ENCODE measurements at places on chromosomes 1 and 21.

GRCh38 chr1:20124456-20125057 lies 5.2 kb upstream of the PLA2G2D start:
- DNase-seq: no peak

DNA sequence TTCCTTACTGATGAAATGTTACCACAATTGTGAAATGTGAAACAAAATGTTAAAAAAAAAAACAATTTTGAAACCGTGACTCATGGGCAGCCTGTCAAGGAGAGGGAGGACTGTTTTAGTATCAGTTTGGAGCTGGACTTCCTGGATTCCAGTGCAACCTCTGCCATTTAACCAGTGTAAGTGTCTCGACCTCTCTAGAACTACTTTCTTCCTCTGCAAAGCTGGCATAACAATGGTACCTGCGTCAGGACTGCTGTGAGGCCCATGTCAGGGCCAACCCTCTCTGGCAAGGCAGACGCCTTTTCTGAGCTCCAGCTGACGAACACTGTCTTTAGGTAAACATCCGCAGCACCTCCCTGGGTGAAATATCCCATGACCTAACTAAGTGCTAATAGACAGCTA lies 20.9 kb downstream of the URB1 start:
- no peak for DNase-seq

- DNase-seq: no peak
Observed at GRCh38 chr1:18528616-18529015, 47.9 kb downstream of the KLHDC7A start.

DNA sequence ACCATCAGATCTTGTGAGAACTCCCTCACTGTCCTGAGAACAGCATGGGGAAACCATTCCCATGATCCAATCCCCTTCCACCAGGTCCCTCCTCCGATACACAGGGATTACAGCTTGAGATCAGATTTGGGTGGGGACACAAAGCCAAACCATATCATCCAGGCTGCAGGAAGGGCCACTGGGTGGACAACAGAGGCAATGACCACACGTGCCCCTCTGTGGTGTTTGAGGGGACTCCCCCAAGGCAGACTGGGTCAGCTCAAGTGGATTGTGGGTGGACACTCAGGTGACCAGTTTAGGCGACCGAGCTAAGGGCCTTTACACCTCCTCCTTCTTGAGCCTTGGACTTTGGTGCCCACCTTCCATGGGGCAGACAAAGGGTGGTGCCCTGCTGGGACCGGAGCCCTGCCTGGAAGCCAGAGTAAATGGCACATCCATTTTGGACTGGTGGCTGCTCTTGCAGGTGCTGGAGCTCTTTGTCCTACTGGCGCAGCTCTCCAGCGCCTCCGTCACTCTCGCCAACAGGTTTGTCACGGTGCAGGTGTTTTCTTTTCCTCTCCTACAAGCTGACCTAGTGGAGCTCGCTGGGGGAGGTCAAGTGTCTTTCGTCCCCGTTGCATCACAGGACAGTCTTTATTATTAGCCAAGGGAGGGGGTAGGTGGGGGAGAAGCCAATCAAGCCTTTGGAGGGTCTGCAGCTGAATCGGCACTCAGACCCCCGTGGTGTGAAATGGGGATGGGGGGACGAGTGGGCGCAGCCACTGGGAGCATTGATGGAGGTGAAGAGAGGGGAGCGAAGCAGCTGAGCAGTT lies 37.6 kb downstream of the CRYAA start:
- DNase-seq: no peak

GRCh38 chr1:165883056-165883455 lies 55.6 kb downstream of the UCK2 start:
- DNase-seq: no peak

DNA sequence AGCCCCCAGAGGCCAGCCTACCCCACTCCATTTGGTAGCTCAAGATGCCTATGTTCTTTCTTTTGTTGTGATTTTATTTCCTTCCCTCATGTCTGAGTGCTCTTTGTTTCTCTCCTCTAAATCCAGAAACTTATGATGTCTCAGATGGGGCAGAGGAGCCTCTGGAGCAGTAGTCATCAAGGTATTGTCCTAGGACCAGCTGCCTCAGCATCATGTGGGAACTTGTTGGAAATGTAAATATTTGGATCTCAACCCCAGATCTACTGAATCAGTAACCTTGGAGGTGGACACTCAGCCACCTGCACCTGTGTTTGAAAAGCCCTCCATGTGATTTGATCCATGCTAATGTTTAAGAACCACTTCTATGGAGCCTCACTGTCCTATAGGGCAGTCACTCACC lies 593.1 kb upstream of the PLXNA2 start:
- DNase-seq: no peak

DNA sequence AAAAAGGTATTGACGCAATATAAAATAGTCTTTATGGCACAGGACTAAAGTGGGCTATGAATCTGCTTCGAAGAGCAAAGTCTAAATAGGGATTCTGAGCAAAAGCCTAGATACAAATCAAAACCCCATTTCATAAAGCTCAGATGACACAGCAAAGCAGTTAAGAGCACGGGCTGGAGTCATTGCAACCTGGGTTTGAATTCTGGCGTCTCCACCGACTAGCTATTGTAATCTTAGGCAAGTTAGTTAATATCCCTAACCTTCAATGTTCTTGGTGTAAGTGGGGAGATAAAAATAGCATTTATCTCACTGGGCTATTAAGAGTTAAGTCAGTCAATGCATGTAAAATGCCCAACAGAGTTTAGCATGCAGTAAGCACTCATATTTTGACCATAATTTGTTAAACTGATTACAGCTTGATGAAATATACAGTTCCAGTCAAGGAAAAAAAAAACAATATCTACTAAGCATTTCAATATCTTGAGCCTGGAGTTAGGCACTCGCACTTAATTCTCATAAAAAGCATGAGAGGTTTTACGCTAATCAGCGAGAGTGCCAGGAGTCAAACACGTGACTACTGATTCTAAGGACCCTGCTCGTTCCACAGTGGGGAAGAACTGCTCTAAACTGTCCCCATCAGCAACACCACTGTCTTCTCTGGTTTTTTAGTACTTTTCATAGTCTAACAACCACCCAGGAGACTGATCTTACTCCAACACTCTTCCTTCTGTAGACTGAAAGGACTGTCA lies 75.5 kb downstream of the JAK1 start:
- DNase-seq: no peak

GRCh38 chr1:111615870-111616715 lies 3.5 kb upstream of the RAP1A start:
- peak; percentile 88 for DNase-seq

- DNase-seq: no peak
Observed at GRCh38 chr1:55063577-55063942, 24.2 kb downstream of the PCSK9 start.

GRCh38 chr21:32322103-32322502 lies 23.4 kb downstream of the MRAP start:
- DNase-seq: no peak

- no peak for DNase-seq
Observed at GRCh38 chr1:91689641-91690481, 189.2 kb downstream of the CDC7 start.

- no peak for DNase-seq
Observed at GRCh38 chr1:96425382-96426129, 296.0 kb upstream of the PTBP2 start.

- DNase-seq: no peak
Observed at GRCh38 chr1:207494171-207494570, 1.8 kb upstream of the CR1 start.

GRCh38 chr1:95084317-95085176 lies 11.8 kb upstream of the ALG14 start:
- peak; percentile 66 for DNase-seq

DNA sequence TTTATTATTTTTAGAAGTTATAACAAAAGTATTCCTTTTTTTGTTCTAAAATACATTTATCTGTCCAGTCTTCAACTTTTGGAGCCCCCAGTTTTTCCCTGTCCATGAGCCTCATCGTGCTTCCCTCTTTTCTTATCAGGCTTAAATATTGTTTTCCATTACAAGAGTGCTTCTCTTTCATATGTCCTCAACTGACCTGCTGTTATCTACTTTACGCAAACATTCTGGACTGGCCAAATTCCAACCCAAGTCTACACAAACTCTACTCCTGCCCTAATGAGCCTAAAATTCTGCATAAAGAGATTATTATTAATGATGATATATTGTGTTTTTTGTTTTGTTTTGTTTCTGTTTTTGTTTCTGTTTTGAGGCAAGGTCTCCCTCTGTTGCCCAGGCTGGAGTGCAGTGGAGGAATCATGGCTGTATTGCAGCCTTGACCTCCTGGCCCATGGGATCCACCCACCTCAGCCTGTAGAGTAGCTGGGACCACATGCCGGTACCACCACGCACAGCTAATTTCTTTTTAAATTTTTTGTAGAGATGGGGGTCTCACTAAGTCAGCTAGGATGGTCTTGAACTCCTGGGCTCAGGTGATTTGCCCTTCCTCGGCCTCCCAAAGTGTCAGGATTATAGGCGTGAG lies 318.8 kb upstream of the NEGR1 start:
- DNase-seq: no peak

- DNase-seq: no peak
Observed at GRCh38 chr21:17636711-17637110, 24.0 kb upstream of the BTG3 start.

GRCh38 chr21:25568246-25568645 lies 39.0 kb downstream of the MRPL39 start:
- no peak for DNase-seq

DNA sequence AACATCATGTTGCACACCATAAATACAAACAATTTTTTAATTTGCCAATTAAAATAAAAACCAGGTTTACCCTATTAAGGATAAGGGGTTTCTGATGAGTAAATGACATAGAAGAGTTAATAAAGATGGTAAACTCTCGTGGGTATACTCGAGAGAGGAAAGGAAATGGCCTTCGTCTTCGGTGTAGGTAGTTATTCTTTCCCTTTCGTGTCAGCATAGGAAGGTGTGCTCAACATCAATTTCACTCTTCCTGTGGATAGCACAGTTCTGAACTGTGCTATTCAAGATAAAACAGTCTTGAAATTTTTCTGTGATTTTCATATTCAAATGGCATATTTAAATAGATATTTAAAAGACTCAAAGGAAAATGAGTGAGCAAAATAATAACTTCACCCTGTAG lies 98.2 kb downstream of the RGL1 start:
- DNase-seq: no peak

DNA sequence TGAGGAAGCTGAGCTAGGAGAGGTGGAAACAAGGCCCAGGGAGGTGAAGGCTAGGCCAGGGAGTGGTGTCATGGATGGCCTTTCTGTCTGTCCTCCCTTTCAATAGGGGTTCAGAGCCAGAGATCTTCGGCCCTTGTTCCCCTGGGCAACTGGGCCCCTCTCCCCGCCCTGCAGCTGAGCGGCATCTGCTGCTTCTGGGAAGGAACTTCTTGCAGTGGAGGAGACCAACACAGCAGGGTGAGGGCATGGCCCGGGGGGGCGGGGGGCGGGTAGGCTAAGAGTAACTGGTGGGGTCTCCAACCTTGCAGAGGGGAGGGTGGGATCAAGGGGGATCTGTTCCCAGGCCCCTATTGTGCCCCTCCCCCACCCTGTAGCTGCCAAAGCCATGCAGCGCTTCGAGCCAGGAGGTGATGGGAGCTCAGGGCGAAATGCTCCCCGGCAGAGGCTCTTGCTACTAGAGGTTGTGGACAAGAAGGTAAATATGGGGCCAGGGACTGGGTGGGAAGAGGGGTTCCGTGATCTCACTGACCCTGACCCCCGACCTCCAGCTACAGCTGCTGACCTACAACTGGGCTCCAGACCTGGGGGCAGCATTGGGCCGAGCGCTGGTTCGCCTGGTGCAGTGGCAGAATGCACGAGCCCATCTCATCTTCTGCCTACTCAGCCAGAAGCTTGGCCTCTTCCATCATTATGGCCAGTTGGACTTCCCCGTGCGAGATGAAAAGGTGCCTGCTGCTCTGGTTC lies 11.7 kb downstream of the HYI start:
- no peak for DNase-seq

DNA sequence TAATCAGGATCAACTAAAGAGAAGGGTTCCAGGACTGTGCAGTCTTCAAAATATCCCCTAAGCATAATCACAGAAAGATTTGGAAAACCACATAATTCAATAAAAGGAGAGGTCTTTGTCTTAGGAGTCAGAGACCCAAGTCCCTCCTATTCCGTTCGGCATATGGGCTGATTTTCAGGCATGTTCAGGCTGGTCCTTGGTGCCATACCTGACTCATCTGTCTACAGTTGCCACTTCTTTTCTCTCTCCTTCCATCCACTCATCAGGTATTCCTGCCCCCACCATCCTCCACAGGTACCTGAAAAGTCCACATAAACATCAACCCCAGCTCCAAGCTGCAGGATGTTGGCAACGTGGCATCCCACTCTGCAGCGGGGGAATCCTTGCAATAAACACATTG lies 29.7 kb upstream of the RPL11 start:
- no peak for DNase-seq

GRCh38 chr1:55893155-55893554 lies 678.0 kb upstream of the USP24 start:
- DNase-seq: no peak

- DNase-seq: no peak
Observed at GRCh38 chr21:33293136-33293535, 27.0 kb downstream of the IL10RB start.

DNA sequence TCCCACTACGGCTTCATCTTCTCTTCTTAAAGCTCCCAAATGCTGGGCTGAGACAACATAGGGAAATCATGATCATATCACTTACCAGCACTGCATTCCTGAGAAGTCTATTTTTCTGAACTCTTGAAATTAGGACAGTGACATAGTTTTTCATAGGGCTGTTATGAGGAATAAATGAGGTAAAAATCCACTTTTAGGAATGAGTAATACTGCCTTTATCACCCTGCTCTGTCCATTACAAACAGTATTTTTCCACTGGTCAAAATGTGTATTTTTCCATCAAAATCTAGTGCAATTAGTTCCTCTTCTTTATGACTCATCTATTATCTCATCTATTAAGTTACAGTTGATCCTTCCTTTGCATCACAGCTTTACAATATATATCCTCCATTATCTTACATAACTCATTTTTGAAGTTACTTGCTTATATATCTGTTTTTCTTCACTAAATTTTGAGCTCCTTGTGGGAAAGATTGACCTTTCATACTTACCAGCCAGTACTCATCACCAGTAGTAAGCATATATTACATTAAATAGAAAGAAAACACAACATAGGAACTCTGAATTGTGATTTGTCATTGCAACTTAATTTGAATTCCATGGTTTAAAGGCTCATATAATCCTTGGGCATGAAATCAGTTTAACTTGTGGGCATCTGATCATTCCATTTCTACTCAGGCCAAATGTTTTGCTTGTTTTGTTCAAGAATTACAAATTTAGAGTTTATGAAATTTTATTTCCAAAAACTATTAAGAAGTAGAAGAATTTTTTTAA lies 37.1 kb downstream of the PRRX1 start:
- no peak for DNase-seq

DNA sequence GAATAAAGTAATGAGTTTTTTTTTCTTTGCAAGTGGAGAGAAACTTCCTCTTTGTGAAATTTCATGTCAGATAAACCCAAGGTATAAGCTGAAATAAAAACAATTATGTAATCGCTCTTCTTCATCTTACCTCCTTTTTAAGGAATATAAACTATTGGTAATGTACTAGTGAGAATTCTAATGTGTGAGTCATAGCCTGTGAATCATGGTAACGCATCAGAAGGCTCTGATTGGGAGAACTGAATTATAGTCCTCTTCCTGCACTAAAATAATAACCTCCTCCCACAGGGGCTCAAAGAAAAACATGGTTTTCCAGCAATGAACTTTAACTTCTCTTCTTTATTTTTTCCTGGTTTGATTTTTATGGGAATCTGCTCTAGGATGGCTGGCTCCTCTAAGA lies 57.1 kb upstream of the COX20 start:
- DNase-seq: no peak

- DNase-seq: no peak
Observed at GRCh38 chr1:29275435-29275834, 39.1 kb downstream of the PTPRU start.

- no peak for DNase-seq
Observed at GRCh38 chr1:12409681-12410080, 179.9 kb downstream of the VPS13D start.
